ENCODE measurements at places on chromosomes 13 and 19.

DNA sequence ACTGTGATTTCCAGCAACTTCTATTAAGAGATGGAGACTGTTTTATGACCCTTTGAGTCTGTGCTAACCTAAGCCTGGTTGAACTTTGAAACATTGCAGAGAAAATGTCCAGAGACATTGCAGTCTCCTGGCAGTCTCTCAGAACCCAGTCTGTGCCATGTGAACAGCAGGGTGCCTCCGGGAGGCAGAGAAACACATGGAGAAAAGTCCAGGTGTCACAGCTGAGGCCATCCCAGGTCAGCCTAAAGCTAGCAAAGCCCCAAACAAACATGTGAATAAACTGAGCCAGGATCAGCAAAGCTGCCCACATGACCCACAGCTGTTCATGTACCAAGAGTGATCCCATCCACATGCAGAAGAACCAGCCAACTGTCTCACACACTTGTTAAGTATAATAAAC lies 7.8 kb downstream of the CYP4F11 start:
- no peak for DNase-seq

DNA sequence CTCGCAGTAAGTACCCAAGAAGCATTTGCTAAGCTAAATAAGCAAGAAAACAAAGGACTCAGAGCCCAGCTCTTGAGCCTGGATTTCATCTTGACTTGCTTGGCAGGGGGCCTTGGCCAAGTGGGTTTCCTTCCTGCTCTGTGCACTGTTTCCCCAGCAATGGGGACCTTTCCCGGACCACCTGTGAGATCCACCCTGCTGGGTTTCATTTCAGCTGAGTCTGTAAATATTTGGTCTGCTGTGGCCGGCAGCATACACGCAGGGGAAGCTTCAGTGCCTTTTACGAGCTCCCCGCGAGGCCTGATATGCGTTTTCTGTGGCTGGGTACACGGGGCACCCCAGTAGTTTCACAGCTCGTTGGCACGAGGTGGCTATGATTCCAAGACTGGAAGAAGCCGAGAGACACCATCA lies 12.4 kb upstream of the TINCR start:
- DNase-seq: no peak

GRCh38 chr13:59774491-59774971 lies 389.2 kb downstream of the DIAPH3 start:
- DNase-seq: peak; percentile 64

GRCh38 chr13:104816726-104817125 lies 1718.7 kb downstream of the EFNB2 start:
- DNase-seq: peak; percentile 5

GRCh38 chr13:103009051-103009840 lies 57.0 kb downstream of the SLC10A2 start:
- no peak for DNase-seq
